ENCODE measurements at places on chromosomes 1 and 21.

- DNase-seq: no peak
These were observed 729 bp upstream of the CDCA8 start for GRCh38 chr1:37691497-37692077.

GRCh38 chr1:232280910-232281309 lies 349.0 kb downstream of the SIPA1L2 start:
- DNase-seq: no peak

DNA sequence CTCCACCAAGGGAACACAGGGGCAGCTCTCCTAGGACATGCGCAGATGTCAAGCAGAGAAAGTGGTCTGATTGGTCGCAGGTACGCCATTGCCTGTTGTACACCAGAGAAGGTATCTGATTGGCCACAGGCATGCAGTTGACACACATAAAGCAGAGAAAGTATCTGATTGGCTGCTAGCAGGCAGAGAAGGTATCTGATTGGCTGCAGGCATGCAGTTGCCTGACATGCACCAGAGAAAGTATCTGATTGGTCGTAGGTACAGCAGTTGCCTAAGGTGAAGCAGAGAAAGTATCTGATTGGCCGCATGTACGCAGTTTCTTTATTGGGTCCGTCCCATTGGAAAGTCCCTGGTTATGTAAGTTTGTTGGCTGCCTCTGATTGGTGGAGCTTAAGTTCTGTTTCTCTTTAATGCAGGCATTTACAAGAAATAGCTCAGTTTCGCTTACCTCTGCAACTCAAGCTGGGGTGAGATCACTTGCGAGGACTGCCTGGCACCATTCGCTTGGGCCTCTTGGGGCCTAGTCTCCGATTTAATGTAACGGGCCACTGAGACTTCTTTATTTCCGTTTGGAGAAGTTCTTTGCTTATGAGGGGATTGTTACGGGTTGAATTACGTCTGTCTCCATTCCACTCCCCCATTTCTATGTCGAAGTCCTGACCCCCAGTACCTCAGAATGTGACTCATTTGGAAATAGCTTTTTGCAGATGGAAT lies 74.2 kb downstream of the SIK1 start:
- DNase-seq: no peak

- DNase-seq: no peak
These were observed 788 bp downstream of the ISG15 start for GRCh38 chr1:1013922-1014648.

DNA sequence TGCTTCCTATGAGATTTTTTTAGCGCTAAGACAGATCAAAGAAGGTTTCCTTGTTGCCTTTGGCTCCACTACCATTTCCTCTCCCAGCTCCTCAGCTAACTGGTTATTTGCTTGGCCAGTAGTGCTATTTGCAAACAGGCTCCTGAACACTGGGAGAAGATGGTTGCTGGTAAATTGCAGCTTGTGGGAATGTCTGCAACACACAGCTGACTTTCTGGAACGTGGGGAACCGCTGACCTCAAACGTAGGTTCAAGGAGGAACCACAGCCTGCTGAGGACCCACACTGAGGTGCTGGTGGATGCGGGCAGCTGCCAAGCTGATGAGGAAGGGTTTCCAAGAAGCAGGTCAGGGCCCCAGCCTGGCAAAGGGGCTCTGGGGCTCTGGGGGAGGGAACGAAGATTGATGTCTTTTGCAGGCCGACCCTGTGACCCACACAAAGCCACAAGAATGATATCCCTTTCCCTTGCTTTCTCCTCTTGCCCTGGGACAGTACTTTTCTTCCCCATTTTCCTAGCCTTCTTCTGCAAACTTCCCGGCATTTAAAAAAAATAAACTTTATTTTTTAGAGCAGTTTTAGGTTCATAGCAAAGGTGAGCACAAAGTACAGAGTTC lies 24.8 kb downstream of the GNG4 start:
- no peak for DNase-seq

GRCh38 chr1:200296091-200296661 lies 113.7 kb downstream of the ZNF281 start:
- no peak for DNase-seq

GRCh38 chr1:214966346-214966745 lies 116.2 kb upstream of the KCNK2 start:
- DNase-seq: no peak

GRCh38 chr1:7444363-7444762 lies 326.7 kb upstream of the VAMP3 start:
- DNase-seq: no peak

GRCh38 chr1:3600354-3600753 lies 11.0 kb downstream of the MEGF6 start:
- DNase-seq: no peak

- DNase-seq: no peak
These were observed 231.0 kb downstream of the SLC35F3 start for GRCh38 chr1:234135501-234135900.

- no peak for DNase-seq
These were observed 315.5 kb downstream of the TGFB2 start for GRCh38 chr1:218660678-218661053.

DNA sequence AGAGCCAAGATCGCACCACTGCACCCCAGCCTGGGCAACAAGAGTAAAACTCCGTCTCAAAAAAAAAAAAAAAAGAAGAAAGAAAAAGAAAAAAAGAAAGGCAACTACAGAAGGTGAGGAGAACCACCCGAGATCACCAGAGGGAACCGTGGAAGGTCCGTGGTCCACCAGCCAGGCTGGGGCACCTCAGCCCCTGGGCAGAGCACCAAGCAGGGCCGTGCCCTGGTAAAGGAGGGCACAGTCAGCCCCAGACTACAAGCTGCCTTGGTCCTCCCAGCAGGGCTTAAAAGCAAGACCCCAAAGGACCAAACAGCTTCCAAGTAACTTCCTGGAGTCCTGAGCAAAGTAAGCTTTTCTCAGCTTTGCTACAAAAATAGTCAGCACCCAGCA lies 8.8 kb upstream of the SAMD11 start:
- no peak for DNase-seq

GRCh38 chr1:244709476-244710368 lies 56.8 kb downstream of the DESI2 start:
- no peak for DNase-seq

DNA sequence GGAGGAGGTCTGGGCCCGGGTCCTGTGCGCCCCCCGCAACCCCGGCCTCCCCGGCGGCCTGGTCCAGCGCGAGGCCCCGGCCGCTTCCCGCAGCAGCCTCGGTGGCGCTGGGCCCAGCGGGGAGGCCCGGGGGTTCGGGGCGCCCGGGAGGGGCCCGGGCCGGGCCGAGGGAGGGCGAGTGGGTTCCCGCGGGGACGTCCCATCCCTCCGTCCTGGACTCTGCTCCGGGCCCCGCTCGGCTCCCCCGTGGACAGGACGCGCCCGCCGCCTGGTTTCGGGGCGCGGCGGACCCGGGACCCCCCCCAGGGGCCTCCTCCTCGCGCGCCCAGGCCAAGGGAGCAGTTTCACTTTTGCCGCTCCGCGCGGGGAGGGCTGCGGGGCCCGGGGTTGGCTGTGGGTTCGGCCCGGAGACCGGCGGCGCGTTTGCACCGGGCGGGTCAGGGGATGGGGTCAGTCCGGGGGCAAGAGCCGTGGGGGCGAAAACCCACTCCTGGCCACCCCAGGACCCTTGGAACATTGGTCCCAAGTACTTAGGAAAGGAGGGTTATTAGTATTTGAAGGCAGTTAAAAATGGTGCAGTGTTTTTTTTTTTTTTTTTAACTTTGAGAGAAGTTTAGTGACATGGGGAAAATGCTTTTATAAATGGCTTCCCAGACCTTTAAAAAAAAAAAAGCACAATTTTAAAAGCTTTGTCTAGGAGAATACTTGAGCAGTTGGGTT lies 677 bp downstream of the AGPAT3 start:
- no peak for DNase-seq

DNA sequence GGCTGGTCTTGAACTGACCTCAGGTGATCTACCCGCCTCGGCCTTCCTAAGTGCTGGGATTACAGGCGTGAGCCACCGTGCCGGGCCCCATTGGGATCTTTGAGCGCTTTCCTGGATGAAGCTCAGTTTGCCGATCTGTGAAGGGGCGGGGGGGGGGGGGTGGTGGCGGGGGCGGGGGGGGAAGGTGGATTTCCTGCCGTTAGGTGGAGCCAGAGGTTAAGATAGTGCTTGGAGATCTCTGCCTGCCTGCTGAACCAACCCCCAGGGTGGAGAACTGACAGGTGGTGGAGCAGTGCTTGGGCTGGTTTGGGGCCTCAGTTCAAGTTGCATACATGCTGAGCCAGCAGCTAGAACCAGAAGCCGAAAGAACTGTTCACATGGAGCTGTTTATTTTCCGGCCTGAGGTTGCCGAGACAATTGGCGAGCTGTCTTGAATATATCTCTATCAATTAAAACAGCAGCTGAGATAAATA lies 1.7 kb downstream of the TMCC2 start:
- peak; percentile 58 for DNase-seq

GRCh38 chr1:19877181-19877750 lies 4.9 kb upstream of the OTUD3 start:
- no peak for DNase-seq

DNA sequence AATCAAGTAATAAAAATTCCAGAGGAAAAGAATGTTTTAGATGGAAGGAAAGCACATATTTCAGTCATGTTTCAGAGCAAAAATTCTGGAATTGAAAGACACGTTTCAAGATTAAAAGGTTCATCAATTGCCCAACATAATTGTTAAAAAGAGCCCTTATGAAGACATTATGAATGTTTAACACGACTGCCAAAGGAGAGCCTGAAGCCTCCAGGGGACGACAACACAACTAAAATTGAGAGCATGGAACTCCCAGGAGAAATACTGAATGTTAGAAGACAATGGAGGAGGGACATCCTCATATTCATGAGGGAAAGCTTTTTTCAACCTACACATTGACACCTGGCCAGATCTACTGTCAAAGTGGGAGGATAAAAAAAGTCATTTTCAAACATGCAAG lies 16.0 kb downstream of the OR2T11 start:
- peak; percentile 32 for DNase-seq

DNA sequence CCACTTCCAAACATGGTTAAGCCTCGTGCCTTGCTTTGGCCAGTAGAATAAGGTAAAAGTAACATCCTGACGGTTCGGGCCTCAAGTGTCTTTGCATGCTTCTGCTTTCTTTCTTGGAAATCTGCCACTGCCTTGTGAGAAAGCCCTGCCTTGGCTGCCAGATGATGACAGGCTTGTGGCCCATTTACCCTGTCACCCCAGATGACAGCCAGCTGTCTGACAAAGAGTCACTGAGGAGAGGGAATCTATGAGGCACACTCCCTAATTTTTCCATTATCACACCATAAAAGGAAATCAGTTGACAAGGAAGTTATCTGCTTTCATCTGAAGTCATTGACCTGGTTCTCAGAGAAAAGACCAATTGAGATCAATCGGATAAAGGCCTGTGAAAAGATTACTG lies 199.8 kb downstream of the USH2A start:
- DNase-seq: no peak

DNA sequence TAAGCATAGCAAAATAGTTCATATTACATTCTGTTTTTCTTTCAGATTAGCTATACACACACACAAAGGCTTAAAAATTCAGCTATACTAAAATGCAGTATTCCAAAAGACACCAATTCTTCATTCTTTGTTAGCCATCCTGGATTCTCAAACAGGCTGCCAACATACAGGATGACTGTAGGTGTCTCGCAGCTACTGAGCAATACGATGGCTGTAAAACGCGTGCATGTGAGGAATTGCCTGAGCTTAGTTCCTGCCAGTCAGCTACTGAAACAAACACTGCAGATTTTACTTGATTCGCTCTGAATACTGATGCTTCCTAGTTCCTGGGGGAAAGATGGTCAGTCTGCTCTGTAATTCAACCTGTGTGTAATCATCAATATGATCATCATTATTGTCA lies 24.7 kb upstream of the HMGN1 start:
- no peak for DNase-seq

DNA sequence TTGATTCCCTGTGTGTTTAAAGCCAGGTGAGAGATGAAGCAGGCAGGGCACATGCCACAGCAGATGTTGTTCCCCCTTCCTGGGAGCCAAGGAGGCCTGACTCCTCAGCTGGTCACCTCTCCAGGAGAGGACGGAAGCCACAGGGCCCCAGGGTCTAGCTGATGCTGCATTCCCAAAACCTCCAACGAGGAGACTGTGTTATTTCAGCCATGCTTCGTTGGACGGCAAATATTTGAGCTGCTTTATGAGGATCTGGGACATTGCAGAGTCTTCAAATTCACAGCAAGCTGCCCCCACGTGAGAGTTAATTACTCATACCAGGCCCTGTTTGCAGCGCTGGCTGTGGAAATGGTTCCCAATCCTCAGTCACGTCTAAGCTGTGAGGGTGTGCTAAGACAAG lies 85.3 kb downstream of the CDC7 start:
- DNase-seq: no peak

DNA sequence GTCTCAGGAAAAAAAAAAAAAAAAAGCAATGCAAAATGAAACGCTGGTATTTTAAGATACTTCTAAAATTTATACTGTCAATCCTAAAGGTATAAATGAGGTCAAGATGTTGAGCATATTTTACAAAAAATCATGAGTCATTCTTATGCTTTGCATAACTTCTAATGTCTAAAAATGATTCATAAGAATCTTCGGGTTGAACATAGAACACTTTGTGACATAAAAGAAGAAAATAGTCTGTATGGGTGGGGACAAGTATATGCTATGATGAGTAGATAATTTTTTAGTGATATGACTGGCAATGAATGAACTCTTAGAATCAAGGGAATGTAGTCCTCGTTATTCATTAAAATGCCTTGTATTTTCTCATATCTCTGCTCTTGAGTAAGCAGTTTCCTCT lies 416.9 kb upstream of the USP24 start:
- no peak for DNase-seq

- no peak for DNase-seq
These were observed 8.7 kb upstream of the SLX9 start for GRCh38 chr21:44931137-44931500.

- no peak for DNase-seq
These were observed 53.8 kb upstream of the RGS1 start for GRCh38 chr1:192521734-192522133.

GRCh38 chr1:57844382-57844980 lies 420.6 kb upstream of the DAB1 start:
- no peak for DNase-seq

DNA sequence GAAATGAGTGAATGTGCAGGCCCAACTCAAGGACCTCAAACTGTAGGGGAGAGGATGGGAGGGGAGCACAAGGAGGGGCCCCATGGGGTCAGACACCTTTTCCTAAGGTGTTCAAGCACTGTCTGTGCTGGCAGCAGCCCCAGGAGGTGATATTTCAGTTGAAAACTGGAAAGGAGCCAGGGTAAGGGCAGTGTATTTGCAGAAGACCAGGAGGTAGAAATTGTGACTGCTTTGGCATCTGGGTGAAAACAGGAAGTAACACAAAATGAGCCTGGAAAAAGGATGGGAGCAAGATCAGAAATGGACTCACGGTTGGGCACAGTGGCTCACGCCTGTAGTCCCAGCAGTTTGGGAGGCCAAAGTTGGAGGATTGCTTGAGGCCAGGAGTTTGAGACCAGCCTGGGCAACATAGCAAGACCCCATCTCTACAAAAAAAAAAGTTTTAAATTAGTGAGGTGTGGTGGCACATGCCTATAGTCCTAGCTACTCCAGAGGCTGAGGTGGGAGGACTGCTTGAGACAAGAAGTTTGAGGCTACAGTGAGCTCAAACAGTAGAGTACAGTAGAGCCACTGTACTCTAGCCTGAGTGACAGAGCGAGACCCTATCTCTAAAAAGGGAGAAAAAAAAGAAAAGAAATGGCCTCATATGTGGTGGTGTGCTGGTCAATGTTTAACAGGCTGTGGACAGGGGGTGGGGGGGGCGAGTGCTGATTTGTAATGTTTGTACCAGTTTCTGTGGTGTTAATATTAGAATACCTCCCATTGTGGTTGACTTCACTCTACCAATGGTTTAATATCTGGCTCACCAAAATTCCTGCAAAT lies 76.2 kb upstream of the ANGPTL1 start:
- DNase-seq: no peak

Measured in activated CD4-positive, alpha-beta T cell treated with anti-CD3 and anti-CD28 coated beads for 24 hours (primary cell).